ENCODE measurements at places on chromosomes 6 and 20.

DNA sequence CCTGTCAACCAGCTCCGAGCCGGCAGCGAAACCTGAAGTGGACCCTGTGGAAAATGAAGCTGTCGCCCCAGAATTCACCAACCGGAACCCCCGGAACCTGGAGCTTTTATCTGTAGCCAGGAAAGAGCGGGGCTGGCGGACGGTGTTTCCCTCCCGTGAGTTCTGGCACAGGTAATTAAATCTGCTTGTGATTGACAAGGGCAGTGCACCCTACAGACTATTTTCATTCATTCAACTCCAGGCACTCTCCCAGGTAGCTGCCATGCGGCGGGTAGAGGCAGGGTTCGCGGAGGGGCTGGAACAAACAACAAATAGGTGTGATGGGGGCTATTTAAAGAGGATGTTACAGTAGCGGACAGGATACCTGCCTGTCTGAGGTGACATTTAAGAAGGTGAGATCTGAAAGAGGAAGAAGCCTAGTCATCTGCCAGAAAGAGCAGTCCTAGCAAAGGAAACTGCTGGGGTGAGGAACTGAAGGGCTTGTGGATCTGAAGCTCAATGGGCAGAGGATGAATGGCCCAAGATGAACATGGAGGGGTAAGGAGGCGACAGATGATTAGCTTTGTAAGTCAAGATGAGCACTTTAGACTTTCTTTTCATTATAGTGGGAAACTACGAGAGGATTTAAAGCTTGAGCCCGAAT, 810 bp downstream of the MRPL18 start:
- H3K27ac ChIP-seq: peak overlapping the region; percentile 91
- H3K4me3 ChIP-seq: peak overlapping the region; percentile 99
- peaks cover 11% of the 10 kb centered on the region for H3K4me1 ChIP-seq
- peak; percentile 17 for DNase-seq

DNA sequence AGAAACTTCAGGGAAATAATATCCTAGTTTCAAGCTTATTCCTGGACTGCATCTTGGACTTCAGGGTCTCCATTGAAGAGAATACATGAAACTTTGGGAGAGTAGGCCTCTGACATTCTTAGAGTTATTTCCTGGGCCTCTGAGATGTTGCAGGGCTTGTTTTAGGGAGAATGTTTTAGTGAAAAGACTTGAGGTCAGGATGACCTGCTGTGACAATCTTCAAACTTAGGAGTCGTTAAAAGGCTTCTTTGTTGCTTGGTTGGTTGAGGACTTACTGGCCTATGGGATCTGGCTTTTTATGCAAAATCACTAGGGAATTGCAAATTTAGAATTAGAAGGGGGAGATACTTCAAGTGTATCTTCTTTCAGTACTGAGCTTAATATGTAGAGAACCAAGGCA, 613.2 kb upstream of the FLRT3 start:
- no peak for DNase-seq
- no peaks in the 10 kb centered on the region for H3K27me3 ChIP-seq
- no peak overlapping the region for H3K27ac ChIP-seq
- no peak overlapping the region for H3K4me3 ChIP-seq
- H3K36me3 ChIP-seq: no peaks in the 10 kb centered on the region

DNA sequence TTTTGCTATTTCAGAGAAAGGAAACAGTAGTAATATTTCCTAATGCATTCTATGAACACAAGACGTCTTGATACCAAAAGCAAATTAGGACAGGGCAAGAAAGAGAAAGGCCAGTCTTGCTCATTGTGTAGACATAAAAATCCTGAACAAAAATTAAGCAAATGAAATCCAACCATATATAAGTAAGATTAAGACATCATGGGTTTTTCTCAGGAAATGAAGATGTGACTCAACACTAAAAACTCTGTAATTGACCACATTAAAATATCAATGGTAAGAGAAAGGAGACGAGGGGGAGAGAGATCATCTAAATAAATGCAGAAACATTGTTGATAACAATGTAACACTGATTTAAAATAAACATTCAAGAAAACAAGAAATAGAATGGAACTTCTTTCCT, 205.4 kb downstream of the SOD2 start:
- no peaks in the 10 kb centered on the region for H3K4me1 ChIP-seq
- no peak overlapping the region for H3K27ac ChIP-seq
- no peak for DNase-seq
- no peaks in the 10 kb centered on the region for H3K36me3 ChIP-seq

GRCh38 chr20:5608442-5609161, 141.6 kb upstream of the SHLD1 start:
- no peaks in the 10 kb centered on the region for H3K27me3 ChIP-seq
- H3K27ac ChIP-seq: no peak overlapping the region
- H3K4me3 ChIP-seq: no peak overlapping the region

Measured in mesenchymal stem cell (in vitro differentiated cells and primary cell).